Occipital lobe (tissue), 3 donors: ENCODE measurements at places on chromosomes 16 and 17. TPM values are rescaled to one million over a fixed set of nuclear protein-coding genes. Genes with fewer than 3 reads are reported as not detected.
A peak's percentile ranks its signal among the peaks of the same experiment; 100 is the strongest.

DNA sequence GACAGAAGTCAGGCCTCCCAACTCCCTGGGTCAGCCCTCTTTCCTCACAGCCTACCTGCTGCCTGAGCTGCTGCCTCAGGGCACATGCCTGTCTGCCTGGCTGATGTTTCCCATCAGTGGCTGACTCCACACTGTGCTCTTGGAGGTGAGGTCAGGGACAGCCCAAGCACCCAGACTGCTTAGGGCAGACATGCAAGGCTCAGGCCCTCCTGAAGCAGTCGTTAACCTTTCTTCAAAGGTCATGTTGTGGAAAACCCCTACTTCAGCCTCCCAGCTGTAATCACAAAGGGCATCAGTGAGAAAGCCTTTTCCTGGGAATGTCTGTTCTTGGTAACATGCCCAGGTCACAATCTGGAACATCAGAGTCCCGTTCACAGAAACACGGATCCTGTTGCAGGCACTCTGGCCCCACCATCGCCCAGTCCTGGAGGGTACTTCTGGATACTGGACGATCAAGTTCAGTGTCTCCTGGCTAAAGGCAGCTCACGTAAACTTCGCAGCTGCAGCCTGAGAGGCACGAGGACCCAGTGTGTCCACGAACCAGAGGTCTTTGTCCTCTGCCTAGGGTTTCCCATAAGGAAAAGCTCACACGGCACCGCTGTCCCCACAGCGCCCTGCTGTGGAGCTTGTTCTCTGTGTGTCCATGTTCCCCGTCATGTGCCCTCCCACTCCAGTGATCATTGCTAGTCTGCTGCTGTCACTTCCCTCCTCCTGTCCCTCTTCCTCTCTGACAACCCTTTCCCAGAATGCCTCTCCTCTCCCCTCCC, 54.9 kb downstream of the GNAO1 start:
- peak; percentile 67 for DNase-seq

- no peak for DNase-seq
Measured at GRCh38 chr17:51682115-51682514, 421.8 kb downstream of the UTP18 start.

Gene ITGAX
- total RNA-seq, result 1.6 TPM

Gene MMP25
- total RNA-seq, result 0.62 TPM

DNA sequence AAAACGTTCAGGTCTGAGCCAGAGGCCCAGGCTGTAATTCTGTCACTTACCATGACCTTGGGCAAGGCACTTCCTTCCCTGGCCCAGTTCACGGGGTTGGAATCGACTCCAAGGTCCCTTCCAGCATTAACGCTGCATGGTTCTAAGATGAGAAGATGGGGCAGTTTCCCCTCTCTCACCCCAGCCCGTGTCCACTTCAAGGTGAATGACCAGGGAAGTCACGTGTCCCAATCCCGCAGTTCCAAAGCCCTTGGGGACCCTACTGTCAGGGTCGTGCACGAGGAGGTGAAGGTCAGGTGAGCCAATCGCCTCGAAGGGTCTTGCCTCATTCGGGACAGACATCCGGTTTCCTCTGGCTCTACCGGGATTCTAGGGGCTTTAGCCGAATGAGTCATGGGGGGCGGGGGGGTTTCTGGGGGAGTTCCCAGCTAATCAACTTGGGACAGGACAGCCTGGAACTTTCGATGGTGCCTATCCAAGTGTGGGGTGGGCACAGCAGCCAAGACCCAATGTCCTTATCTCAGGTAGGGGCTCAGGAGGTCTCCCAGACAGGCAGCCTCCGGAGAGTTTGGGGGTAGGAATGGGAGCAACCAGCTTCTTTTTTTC, 762 bp upstream of the CSF3 start:
- no peak for DNase-seq

DNA sequence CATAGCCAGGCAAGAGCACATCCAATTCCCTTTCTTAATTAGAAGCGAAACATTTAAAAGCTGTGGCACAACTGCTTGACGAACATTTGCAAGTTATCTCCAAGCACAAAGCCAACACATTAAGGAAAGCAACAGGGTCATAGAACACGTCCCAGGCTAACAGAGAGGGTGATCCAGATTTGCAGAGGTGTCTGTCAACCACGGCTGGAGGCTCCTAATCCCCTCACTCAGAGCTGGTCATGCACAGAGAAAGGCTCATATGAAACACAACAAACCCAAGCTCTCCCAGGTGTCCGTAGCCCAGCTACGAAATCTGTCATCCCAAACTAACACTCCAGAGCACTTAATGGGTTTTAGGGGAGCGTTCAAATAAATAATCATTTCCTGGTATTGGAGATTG, 276.1 kb downstream of the SLC39A11 start:
- DNase-seq, result no peak

GRCh38 chr16:31118223-31119155, 1.0 kb downstream of the KAT8 start:
- DNase-seq, result no peak

DNA sequence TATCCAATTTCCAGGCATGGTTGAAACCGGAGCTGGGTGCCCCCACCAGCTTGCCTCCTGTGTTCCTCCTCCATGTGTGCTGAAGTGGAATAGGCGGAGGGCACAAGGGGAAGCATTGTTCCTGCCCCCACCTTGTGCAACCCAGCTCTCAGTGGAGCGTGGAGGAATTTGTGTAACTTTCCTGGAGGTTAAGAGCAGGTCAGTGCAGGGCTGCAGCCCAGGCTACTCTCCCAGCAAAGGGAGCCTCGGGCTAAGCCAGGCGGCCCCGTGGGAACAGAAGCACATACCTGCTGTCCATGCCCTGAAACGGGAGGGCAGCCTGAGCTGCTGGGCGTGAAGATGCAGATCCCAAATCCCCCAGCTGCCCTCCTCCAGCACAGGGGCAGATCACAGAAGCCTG, 158.8 kb upstream of the LHX1 start:
- no peak for DNase-seq

GRCh38 chr16:46807336-46807735, 23.6 kb downstream of the C16orf87 start:
- DNase-seq, result no peak

Gene SPATA32
- total RNA-seq, result not detected

Gene RASL10B
- 5.1 TPM for total RNA-seq

- DNase-seq, result peak; percentile 82
Measured at GRCh38 chr16:70688246-70688742, 2.4 kb upstream of the MTSS2 start.

GRCh38 chr16:86459266-86459665, 51.1 kb upstream of the FOXF1 start:
- DNase-seq, result no peak

GRCh38 chr16:27867122-27868110, 196.1 kb downstream of the GSG1L start:
- DNase-seq, result peak; percentile 21

DNA sequence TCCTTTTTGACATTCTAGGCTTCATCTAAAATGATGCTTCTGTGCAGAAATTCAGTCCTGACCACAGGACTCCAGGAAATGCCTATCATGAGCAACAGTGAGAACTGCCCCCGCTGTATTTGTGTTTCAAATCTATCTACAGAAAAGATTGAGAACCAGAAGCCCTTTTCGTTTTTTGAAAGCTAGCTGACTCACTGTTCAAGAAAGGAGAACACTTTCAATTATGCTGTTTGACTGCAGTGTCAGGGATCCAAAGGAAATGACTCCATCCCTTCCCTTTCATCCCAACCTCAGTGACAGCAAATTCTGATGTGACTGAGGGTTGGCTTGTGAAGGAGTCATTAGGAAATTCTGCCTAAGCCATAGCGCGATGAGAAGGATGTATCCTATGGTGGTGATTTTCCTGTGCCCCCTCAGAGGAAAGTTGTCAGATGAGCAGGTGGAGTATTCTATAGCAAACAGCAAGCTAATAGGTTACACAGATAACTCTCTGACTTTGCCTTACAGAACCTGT, 622.3 kb downstream of the TMEM114 start:
- no peak for DNase-seq

- DNase-seq, result no peak
Measured at GRCh38 chr16:89370081-89370511, 120.3 kb downstream of the ANKRD11 start.

GRCh38 chr17:56457501-56457900, 136.0 kb upstream of the NOG start:
- no peak for DNase-seq

DNA sequence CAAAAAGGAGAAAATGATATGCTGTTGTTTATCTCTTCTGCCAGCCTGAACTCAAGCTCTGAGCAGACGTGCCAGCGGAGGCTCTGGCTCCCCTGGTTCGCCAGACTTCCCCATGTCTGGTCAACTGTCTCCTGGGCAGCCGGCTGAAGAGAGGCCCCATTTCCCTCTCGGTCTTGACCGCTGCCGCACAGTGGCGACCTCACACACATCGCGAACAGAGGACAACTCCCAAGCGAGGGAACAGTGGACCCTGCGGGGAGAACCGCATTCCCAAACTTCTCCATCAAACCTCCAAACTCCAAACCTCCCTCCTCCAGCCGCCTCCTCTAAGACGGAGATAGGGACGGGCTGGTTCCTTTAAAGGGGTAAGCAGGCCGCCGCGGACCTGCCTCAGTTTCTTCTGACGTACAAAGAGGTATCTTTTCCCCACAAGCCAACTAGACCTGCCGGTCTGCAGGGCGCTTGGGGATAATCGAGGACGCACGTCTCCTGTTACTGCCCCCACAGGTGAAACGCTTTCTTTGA, 24.9 kb upstream of the RFFL start:
- peak; percentile 66 for DNase-seq

Gene GPR139
- total RNA-seq, result 1.4 TPM

Gene RHBDL3
- 1.6 TPM for total RNA-seq

- DNase-seq, result no peak
Measured at GRCh38 chr17:75102385-75102821, 7.4 kb upstream of the ARMC7 start.

DNA sequence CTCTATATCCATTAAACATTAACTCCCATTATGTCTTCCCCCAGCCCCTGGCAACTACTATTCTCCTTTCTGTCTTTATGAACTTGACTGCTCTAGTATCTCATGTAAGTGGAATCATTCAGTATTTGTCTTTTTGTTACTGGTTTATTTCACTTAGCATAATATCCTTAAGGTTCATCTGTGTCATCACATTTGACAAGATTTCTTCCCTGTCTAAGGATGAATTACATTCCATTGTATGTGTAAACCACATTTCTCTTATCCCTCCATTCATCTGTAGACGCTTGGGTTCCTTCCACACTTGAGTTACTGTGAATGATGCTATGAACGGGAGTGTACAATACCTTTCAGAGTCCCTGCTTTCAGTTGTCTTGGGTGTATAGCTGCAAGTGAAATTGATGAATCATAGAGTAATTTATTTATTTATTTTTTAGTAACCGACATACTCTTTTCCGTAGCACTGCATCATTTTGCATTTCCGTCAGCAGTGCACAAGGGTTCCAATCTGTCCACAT, 399.7 kb upstream of the RBFOX1 start:
- no peak for DNase-seq

DNA sequence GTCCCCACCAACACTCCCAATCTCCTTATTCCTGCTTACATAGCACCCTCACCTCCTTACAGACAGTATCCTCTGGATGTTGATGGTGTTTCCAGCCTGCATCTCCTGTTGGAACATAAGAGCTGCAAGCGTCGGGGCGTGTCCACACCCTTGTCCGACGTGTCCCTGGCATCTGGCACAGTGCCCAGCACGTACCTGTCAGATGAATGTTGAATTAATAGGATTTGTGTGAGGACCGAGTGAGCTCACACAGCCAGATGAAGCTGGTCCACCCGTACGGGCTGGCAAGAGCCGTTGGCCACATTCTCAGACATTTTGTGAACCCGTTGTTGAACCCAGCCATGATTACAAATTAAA, 12.2 kb upstream of the CBX4 start:
- no peak for DNase-seq

DNA sequence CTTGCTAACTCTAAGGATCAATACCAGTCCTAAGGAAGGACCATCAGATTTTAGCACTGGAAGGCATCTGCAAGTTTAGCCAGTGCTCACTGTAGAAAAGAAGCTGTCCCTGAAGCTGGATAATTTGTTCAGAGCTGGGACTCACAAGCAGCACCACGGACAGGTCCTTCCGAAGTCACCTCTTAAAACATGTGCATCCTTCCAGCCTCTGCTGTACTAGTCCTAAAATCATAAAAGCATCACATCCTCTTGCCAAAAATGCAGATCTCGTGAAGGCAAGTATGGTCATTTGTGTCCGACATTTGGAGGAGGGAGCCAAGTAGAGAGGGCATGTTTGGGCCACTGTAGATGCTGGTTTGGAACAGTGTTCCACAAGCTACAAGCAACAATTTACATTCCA, 506.9 kb downstream of the RBFOX1 start:
- DNase-seq, result no peak

DNA sequence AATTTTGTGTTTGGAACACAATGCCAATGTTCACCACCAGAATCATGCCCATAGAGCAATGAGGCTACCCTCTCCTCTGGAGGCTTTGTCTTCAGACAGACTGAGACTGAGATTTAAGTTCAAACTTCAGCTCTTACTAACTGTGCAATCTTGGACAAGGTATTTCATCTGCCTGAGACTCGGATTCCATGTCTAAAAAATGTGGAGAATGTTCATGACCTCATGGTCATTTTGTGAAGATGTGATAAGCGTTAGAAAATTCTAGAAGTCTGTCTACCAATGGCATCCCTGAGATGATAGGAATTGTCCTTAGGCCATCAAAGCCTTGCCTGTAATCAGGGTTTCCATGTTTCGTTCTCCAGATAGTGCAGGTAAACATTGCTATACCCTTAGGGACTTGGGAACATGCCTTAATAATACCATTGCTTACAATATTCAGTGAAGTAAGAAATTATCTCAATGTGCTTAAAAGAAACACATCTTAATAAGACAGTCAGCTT, 388.2 kb upstream of the MAF start:
- no peak for DNase-seq

DNA sequence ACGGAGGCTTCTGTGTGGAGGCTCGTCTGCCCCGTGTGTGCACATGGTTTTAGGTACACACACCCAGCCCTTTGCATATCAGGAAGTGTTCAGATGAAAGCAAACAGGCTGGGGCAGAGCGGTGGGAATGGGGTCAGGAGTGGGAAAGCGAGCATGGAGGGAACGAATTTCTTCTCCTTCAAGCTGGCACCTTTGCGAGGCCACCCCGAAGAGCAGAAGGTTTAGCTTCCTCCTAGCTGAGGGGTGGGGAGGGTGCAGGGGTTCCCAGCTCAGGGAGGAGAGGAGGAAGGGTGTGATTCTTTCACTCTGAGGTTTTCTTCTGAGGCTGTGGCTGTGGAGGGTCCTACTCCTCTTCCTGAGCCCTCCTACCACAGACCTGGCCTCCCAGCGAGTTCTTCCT, 83.6 kb downstream of the ABR start:
- DNase-seq, result no peak

Gene CCDC200
- total RNA-seq, result not detected
